ENCODE measurements at places on chromosomes 5 and 9.
A peak's percentile ranks its signal among the peaks of the same experiment; 100 is the strongest.

DNA sequence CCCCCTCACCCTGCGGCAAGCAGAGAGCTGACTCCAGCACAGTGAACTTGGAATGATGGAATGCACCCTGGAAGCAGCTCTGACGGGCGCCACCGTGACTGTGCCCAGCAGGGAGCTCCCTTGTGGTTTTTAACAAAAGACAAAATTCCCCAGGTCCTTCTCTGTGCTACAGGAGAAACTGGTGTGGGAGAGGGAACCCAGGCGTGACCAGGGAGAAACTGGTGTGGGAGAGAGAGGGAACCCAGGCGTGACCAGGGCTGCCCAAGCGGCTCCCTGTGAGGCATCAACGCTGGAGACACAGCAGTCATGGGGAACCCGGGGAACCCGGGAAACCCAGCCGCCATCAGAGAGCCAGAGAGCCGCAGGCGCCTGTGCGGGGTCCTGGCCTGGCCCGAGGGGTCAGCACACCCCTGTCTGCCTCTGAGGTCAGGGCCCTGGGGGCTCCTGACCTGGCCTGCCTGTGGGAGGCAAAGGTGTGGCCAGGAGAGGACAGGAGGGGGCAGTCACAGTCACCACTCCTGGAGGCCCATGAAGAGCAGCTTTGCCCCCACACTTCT lies 3.1 kb upstream of the AHRR start:
- DNase-seq = no peak

GRCh38 chr5:82384034-82384750 lies 106.0 kb upstream of the RPS23 start:
- DNase-seq = no peak

DNA sequence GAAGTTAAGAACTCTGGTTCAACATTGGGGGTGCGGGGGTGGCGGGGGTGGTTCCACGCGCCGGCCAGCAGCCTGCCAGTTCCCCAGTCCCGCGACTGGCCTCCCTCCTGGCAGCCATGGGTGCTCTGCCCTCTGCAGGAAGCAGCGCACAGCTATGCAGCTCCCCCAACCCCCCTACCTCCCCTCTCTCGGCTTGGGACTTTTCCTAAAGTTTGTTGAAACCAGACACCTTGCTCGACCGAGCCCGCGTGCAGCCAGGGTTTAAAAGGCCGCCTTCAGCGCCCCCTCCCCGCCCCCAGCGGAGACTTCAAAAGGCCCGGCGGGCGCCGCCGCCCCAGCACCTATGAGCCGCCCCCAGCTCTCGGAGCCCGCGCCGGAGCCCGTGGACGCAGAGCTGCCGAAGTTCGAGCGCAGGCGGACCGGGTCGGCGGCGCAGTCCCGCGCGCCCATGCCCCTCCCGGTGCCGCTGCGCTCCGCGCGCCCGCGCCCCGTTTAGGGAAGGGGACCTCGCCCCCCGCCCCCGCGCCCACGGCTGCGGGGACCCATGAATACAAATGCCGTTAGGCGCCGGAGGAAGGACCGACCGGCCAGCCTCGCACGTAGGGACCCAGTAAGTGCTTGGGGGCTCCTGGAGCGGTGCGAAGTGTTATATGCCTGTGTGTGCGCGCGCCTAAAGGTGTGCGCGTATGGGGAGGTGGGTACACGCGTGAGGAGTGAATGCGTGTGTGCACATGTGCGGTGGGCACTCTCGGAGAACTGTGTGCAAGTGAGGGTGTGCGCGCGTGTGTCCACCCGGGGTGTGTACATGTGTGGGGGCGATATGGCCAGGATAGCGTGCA lies 1.4 kb upstream of the COL27A1 start:
- DNase-seq = no peak

GRCh38 chr5:37739817-37740261 lies 100.0 kb downstream of the GDNF start:
- DNase-seq = no peak

DNA sequence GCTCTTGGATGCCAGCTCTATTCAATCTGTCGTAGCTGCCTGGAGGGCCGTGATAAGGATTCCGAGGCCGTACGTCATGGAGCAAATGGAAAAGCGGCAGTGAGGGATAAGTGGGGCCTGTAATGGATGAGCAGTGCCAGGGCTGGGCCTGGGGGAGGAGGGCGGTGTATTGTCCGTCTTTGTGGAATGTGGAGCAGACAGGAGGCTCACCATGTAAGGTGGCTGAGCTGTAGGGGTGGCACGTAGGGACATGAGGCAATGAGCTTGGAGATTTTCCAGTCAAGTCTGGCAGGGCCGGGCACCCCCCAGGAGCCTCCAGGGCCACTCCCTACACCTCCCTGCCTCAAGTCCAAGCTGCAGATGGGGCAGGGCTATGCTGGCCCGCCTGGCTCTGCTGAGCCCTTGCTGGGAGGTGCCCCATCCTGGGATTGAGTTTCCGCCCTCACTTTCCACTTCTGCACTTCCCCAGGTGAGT lies 29.2 kb downstream of the NCS1 start:
- no peak for DNase-seq

DNA sequence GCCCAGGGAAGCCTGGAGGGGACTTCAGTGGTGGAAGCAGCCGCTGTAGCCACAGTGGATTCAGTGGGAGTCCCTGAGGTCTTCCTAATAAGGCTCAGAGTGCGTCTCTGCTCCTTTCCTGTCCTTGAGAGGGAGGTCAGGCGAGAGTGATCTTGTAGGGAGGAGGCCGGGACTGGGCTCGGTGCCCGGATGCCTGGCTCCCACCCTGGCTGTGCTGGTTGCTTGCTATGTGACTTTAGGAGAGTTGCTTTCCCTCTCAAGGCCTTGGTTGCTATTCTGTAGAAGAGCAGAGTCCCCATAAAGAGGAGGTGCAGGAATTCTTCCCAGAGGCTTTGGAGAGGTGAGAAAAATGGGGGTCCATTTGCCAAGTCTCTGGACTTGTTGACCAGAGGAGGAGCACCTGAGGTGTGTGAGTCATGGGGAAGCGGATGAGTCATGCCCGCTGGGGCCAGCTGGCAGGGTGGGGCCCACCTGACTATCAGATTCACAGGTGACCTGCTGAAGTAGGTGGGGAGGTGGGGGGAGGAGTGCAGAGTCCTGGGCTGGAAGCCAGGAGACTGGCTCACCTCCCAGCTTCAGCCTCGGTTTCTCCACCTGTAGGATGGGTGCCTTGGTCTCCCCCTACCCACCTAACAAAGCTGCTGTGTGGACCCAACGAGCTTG lies 13.8 kb downstream of the GSN start:
- peak; percentile 58 for DNase-seq

- no peak for DNase-seq
Observed at GRCh38 chr9:95043826-95044225, 273.7 kb downstream of the FANCC start.

All from natural killer cell treated with Interleukin-12 subunit alpha and Interleukin-12 subunit beta and Interleukin-15 and Interleukin-18, amount 100 ng/mL, for 72 hours (primary cell).